Activated CD4-positive, alpha-beta T cell treated with anti-CD3 and anti-CD28 coated beads, Interleukin-2, amount 50 U/mL, for 16 hours (primary cell): ENCODE measurements at places on chromosomes 1 and 21.

DNA sequence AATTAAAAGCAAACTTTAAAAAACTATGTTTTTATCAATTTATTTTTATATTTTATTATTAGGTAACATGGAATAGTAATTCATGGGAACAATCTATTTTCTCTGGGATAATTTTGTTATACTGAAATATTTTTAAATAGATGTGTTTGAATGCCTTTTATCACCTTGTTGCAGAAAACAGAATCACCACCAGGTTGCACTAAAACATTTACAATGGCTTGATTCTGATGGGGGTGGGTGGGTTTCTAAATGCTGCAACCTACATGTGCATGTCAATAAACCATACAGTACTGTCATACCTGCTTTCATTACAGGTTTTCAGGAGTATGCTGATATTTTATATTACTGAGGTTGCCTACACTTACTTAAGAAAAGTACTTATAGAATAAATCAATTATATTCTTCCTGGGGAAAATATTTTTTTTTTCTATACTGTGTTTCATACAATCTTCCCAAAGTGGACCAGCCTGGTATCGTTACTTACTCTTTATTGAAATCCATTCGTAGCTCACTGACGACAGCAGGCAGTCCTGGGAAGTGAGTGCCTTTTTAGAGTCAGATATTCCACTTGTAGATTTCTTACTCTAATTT, 132.8 kb downstream of the PTPRC start:
- DNase-seq = peak; percentile 41

DNA sequence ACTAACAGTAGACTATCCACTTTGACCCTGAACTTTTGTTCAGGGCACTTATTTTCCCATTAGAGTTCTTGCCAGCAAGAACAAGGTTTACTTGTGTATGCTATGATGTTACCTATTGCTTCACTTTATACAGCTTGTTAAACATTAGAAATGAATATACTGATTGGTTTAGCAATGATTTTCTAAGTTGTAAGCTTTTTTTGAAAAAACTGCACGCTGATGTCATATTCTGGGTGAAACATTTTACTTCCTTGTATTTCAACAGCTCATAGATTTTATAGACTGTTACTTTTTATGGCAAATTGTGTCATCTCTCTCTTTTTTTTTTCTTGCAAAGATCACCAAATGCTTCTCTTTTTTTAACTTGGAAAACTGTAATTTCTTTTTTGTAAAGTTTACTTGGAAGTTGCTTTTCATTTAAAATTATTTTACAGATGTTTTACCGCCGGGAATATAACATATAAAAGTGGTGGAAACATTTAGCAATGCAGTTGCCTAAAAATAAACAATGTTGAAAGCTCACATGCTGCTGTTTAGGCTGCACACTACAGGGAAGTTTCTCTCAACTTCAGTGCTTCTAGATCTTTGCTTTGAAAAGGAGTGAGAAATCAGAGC, 215.3 kb upstream of the NFIA start:
- no peak for DNase-seq

DNA sequence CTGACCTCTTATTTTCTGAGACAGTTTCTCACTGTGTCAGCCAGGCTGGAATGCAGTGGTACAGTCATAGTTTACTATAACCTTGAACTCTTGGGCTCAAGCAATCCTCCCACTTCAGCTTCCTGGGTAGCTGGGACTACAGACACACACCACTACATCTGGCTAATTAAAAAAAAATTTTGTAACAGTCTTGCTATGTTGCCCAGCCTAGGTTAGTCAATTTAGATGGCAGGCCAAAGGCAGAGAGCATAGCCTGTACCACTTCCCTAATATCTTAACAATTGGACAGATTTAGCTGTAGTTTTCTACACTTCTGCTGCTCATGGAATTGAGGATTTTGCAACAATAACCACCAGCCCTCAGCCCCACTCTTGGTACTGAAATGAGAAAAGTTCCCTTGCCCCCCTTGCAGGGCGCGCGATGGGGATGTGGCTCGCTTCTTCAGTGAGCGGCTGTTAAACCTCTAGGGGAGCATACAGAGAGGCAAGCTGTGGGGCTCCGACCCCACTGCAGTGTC, 34.9 kb upstream of the PTGFRN start:
- no peak for DNase-seq

DNA sequence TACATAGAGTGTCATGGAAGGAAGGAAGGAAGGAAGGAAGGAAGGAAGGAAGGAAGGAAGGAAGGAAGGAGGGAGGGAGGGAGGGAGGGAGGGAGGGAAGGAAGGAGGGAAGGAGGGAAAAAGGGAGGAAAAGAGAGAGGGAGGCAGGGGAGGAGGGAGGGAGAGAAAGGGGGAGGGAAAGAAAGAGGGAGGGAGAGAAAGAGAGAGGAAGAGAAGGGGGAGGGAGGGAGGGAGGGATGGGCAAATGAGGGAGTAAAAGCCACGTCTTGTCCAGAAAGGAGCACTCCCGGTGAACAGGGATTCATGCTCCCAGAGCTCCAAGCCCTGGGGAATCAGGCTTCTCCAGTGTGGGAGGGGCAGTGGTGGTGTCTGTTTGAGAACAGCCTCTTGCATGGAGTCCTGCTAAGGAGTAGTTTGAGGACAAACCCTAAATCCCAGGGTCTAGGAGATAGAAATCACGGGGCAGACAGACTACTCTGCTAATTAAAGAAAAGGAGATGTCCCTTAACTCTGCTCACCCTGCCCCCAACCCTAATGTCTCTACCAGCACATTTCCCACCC, 71.6 kb downstream of the TAS1R2 start:
- no peak for DNase-seq

- DNase-seq = peak; percentile 79
Observed at GRCh38 chr1:11802973-11803885, 2.5 kb downstream of the MTHFR start.

- no peak for DNase-seq
Observed at GRCh38 chr21:44793592-44794374, 7.8 kb downstream of the UBE2G2 start.

- no peak for DNase-seq
Observed at GRCh38 chr1:11691302-11691914, at the start of gene DRAXIN. Gene DRAXIN (plus strand): TSS chr1:11691710. CDS start chr1:11706259, 14,549 bp downstream.

- DNase-seq = no peak
Observed at GRCh38 chr1:23555986-23556634, 3.2 kb downstream of the ID3 start.

DNA sequence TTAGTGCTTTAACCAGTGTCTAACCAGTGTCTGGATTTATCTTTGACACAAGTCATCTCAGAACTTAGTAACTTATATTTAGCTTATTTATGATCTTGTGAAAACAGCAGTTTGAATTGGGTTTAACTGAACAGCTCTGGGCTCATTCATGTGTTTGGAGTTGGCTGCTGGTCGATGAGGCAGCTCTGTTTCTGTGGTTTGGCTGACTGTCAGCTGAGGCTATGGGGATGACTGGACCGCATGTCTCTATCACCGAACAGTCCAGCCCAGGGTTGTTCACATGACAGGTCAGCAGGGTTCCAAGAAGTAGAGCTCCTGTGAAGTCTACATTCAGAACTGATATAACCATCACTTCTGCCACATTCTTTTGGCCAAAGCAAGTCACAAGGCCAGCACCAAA, 29.1 kb upstream of the C21orf91 start:
- peak; percentile 21 for DNase-seq

- DNase-seq = no peak
Observed at GRCh38 chr1:112767646-112768045, 52.5 kb upstream of the PPM1J start.

DNA sequence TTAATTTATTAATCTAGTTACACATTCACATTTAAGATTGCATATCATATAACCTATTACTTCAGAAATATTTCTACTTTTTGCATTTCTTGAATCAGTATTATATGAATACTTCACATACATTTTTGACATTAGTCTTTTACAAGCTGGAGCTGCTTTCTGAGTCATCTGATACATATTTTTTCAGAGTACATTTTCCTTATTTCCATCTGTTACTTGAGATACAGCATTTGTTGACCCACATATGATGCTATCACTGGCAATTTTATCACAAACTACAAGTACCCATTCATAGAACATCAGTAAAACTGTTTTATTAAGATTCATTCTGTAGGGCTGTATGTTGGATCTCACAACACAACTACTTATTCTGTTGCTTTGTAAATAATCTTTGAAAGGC, 367.2 kb upstream of the ST6GALNAC5 start:
- DNase-seq = no peak

- no peak for DNase-seq
Observed at GRCh38 chr1:93142161-93142560, 38.1 kb downstream of the TMED5 start.

GRCh38 chr21:41511858-41512257, 3.9 kb upstream of the TMPRSS2 start:
- DNase-seq = no peak

- no peak for DNase-seq
Observed at GRCh38 chr1:39277879-39278278, 73.4 kb downstream of the MACF1 start.

- DNase-seq = no peak
Observed at GRCh38 chr1:41751804-41752513, 166.8 kb downstream of the HIVEP3 start.

DNA sequence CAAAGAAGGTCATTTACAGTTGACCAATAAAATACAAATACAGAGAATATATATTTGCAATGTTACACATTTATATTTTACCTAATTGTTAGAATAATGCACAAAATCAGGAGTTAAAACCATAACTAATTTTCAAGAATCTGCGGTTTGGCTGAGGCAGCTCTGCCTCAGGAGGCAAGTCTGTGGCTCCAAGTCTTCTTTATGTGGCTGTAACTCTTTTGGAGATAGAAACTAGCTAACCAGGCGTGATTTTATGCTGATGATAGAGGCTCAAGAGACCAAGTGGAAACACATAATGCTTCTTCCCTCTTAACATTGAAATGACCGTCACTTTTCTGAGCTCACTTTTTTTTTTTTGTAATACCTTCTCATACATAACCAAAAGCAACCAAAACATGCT, 744.7 kb upstream of the CXADR start:
- DNase-seq = no peak

DNA sequence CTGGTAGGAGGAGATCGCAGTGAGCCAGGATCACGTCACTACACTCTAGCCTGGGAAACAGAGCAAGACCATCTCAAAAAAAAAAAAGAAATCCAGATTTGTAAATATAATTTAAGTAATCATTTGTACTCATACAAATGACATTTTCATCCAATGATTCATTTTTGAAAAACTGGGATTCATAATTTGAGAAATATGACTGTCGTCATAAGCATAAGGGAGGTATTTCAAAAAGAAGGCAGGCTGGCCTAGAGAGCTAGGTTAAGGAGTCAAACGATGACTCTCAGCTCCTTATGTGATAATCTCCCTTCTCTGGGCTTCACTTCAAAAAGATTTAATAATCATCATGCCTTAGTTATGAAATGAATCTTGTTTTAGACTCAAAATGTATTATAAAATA, 2.3 kb downstream of the GART start:
- no peak for DNase-seq

- DNase-seq = no peak
Observed at GRCh38 chr1:3795453-3796214, 664 bp downstream of the LRRC47 start.

DNA sequence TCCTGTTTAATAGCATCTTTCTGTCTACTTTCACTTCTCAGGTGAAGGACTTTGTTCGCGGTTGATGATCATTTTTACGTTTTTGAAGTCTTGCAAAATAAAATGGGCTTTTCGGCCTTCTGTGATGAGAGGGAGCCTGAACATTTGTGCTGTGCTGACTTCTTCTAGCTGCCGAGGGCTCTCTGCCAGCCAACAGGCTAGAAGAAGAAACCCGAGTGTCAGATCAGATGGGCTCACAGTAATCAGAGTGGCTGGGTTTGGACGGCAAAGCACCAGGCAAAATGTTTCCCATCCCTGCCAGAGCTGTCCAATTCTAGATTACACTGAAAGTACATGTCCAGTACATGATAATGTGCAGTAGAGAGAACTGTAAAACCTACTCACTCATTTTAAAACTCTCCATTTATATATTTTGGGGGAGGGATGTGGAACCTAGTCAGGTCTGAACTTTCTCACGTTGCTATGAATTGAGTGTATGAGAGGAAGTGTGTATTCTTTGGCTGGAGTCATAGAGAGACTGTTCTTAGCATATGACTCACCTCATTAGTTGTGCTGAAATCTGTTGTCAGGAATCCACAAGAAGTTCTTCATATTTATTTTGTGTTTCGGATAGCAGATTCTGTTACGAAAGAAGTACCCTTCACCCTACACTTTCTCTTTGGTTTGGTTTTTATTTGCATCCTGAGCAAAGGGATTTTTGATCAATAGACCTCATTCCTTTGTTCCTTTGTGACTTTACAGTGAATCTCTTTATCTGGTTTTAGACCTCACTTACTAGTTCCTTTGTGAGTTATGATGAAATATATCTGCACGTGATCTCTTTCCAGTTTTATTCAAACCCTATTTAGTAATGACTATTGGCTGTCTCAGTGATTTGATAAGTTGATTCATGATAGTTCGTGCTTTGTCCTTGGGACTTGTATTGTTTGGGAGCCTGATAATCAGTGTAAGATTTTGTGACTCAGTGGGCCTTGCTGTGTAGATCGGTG, 4.8 kb downstream of the ATP1A1 start:
- peak; percentile 92 for DNase-seq

GRCh38 chr1:112735752-112736151, 20.6 kb upstream of the PPM1J start:
- no peak for DNase-seq

DNA sequence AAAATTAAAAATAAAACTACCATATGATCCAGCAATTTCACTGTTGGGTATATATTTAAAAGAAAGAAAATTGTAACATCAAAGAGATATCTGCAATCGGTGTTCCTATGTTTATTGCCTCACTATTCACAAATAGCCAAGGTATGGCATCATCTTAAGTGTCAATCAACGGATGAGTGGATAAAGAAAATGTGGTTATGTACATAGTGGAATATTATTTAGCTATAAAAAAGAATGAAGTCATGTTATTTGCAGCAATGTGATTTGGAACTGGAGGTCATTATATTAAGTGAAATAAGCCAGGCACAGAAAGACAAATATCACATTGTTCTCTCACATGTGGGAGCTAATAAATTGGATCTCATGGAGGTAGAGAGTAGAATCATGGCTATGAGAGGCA, 76.3 kb downstream of the RD3 start:
- no peak for DNase-seq

GRCh38 chr1:23394684-23395083, 25.0 kb upstream of the ZNF436 start:
- no peak for DNase-seq

DNA sequence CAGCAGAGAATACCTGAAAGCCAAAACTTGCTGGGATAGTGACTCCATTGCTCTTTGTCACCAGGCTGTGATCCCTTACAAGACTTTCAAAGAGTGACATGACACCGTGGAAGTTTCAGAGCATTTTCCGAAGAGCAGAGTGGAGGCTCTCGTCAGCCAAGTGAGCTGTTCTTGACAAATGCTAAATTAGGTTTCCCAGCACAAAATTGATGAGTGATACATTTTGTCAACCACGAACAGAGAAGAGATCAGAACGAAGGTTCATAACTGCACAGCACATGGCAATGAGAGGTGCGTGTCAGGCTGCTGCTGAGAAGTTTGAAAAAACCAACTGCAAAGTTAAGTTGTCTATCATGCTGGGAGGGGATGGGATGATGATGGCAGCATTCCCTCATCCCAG, 184.4 kb upstream of the C1orf174 start:
- no peak for DNase-seq
